NCI-H1105 (cell line): ENCODE measurements at places on chromosomes 13 and 19.

GRCh38 chr13:76129305-76130000 lies 493.3 kb downstream of the LMO7 start:
- DNase-seq = no peak

DNA sequence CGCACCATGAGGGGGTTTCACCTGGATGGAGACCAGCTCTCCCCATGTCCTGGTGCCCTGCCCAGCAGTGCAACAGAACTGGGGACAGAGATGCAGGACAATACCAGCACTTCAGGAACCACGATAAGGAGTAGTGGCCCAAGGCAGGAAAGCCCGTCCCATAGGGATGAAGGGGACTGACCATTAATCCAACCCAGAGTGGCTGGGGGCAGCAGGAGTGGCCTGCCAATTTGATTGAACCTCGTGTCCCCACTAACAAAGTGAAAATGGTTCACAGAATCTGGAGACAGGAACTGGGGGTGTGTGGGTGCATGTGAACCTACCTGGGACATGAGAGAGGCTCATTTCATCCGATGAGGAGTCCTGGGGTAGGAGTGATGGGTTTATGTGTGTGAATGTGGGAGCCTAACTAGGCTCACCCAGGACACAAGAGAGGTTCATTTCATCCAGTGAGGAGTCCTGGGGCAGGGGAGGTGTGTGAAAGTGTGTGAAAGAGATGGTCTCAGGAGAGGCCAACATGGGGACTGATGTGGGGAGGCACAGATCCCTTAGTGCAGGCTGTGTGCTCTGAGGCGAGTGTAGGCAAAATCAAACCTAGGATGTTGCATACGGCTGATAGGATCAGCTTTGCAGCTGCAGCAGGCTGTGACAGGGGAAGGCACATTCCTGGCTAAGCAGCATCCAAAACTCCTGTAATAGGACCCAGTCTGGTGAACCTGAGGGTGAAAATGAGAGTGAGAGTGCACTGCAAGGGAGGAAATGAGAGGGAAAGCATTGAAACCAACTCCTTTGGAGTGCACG lies 98.2 kb downstream of the ZNF429 start:
- DNase-seq = no peak

DNA sequence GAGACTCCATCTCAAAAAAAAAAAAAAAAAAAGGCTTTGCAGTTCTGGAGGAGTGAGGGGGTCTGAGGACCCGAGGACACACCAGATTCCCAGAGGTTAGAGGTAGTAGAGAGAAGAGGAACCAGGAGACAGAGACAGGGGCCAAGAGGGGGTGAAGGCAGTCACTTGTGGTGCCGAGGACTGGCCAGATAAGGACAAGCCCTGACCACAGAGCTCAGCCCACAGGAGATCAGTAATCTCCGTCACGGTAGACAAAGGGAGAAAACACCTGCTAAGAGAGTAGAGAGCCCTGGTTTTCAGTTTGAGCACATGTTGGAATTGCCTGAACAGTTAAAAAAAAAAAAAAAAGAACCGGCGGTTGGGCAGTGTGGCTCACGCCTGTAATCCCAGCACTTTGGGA lies 1.7 kb upstream of the PRAM1 start:
- DNase-seq = no peak

DNA sequence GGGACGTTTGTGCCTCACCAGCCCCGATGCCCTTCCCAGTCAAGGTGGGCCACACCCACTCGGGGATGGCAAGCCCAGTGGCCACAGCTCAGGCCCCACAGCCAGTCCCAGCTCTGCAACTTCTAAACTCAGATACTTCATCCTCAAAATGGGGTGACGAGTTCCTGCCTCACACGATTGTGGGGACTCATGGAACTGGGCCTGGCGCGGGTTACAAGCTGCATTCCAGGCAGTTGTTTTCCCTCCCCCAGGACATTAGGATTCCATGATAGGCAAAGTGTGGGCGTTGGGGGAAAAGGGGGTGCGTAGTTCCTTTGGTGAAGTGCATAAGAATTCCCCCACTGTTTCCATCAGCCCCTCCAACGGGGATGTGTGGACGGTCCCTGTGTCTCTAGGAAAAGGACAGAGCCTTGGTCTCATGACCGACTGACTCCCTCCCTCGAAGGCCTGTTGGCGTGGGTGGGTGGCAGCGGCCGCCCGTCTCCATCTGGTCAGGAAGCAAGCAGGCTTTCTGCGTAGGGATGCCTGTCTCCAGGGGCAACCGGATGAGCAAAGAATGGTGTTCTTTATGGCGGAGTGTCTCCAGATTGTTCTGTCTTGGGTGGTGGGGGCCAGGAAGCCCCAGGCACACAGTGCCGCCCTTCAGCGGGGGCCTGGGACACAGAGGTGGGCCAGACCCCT lies 21.1 kb upstream of the NPAS1 start:
- DNase-seq = no peak

DNA sequence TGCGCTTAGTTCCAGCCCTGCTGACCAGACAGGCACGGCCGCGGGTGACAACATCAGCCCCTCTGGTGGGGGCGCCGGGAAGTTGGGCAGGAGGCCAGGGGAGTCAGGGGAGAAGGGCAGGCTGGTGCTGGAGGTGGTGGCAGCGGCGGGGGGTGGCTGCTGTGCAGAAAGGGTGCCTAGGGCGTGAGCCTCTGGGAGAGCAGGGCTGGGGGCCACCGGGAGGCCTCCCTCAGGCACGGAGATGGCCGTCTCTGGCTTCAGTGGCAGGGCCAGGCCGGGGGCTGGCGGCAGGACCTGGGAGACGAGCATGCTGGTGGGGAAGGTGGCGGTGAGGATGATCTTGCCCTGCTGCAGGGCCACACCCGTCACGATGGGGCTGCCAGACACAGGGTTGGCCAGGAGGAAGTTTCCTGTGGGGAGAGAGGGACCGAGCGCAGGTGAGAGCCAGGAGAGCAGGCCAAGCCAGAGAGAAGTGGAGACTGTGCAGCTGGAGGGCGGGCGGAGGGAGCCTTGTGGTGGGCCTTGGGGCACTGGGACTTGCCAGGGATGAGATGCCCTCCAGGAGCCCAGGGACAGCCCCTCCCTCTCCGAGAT lies 3.3 kb downstream of the SIX5 start:
- no peak for DNase-seq

DNA sequence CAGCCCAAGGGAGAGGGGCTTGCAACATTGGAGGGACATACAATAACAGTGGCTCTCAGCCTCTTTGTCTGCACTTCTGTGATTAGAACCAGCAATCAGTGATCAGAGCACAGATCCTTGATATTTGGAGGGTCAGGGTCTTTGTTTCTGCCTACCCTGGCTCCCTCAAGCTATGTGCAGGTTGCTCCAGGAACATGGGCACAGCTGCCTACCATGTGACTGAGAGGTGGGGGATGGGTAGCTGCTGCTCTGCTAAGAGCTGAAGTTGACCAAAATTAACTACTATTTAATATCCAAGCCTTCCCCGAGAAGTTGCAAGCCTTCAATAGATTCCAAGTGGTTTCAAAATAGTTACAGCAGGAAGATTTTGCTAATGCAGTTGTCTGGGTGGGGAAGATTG lies 202.6 kb downstream of the ZIC5 start:
- DNase-seq = no peak

DNA sequence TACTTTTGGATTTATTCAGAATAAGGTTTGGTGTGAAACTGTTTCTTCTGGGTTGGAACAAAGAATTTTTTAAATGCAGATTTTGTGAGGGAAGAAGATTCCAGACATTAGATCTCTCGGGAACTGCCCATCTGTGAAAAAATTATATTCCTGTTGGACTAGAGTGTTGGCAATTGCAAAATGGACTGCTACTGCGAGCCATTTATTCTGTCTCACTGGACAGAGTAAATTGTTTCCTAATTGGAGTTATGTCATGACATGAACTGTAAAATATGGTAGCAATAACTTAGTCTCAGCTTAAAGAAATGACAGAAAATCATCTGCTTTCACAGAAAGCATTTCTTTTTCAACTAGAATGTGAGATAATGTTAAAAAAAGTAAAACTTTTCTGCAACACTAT lies 86.0 kb upstream of the MYCBP2 start:
- DNase-seq = no peak

- DNase-seq = no peak
These were observed 29.6 kb upstream of the DOCK9 start for GRCh38 chr13:99007414-99007986.

DNA sequence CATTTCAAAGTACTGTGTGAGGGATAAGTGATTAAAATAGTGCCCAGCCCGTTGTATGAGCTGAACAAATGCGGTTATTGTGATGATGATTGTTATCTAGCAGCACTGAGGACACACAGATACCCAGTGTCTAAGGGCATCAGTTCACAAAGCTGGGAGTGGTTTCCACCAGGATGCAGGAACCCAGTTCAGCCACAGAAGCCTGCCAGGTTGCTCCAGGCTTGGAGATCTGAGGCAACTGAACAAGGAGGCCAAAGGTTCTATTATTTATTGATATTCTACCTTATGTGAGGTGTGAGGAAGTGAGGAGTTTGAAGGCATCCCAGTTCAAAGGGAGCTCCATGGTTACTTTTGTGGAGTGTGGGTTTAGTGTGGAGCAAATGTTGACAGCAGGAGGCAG lies 13.2 kb downstream of the DIAPH3 start:
- no peak for DNase-seq

DNA sequence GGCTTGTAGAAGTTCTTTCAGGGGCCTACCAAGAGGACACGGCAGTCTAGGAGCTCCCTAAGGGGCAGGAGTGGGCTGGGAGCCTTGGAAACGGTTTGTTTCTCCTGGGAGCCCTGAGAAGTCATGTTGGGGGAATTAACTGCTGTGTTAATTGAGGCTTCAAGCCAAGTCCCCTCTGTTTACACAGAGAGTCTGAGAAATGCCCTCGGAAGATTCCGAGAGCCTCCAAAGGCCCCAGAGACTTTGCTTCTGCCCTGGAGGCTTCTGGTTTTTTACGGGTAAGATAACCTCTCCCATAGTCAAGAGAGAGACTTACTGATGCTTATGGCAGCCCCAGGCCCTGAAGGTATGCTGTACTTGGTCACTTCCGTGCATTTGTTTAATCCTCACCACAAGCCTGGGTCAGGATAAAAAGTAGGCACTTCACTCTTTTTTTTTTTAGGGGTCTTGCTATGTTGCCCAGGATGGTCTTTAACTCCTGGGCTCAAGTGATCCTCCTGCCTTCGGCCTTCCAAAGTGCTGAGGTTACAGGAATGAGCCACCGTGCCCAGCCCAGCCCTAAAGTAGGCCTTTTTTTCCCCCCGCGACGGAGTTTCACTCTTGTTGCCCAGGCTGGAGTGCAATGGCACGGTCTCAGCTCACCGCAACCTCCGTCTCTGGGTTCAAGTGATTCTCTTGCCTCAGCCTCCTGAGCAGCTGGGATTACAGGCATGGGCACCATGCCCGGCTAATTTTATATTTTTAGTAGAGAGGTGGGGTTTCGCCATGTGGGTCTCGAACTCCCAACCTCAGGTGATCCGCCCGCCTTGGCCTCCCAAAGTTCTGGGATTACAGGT lies 15.2 kb downstream of the IER2 start:
- DNase-seq = no peak

DNA sequence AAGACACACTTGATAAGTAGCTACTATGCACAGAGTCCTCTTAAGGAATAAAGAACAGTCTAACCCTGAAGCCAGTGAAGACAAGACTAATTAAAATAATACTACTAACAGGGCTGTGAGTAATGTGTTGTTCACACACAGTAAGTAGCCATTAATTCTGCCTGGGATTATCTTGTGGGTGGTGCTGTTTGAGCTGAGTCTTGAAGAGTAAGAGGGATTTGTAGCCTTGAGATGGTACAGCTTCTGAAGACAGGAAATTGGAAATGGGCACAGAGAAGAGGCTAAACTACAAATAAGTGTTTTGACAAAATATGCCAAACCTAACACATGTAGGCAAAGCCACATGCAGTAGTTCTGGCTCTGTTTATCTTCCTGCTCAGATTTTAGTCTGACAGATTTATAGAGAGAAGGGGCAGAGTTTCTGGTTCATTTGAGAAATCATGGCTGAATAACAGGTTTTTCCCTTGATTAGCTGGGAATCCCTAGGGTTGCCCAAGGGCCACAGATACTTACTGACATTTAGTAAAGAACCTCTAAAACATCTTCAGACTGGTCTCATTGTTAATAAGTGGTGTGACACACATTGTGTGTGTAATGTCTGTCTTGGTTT lies 38.0 kb downstream of the ITGBL1 start:
- no peak for DNase-seq

DNA sequence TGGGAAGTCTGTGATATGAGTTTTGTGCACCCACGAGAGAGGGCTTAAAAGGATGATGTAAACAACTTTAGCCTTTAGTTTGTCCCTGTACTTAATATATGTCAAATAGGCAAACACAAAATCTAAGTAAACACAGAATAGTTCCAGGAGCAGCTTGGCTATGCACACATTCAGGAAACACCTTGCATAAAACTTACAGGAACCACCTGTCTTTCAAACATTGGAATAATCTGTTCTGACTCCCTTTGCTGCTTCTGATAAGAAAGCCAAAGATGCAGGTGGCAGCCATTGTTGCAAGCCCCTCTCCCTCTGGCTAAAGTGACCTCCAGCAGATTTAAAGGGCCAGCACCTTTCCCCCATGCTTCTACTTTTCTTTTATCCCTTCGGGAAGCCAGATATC lies 4.7 kb downstream of the EEF1AKMT1 start:
- no peak for DNase-seq

GRCh38 chr19:49374665-49375434 lies 11.2 kb downstream of the DKKL1 start:
- DNase-seq = no peak

- no peak for DNase-seq
These were observed 680.8 kb downstream of the SLITRK1 start for GRCh38 chr13:83201506-83201905.

DNA sequence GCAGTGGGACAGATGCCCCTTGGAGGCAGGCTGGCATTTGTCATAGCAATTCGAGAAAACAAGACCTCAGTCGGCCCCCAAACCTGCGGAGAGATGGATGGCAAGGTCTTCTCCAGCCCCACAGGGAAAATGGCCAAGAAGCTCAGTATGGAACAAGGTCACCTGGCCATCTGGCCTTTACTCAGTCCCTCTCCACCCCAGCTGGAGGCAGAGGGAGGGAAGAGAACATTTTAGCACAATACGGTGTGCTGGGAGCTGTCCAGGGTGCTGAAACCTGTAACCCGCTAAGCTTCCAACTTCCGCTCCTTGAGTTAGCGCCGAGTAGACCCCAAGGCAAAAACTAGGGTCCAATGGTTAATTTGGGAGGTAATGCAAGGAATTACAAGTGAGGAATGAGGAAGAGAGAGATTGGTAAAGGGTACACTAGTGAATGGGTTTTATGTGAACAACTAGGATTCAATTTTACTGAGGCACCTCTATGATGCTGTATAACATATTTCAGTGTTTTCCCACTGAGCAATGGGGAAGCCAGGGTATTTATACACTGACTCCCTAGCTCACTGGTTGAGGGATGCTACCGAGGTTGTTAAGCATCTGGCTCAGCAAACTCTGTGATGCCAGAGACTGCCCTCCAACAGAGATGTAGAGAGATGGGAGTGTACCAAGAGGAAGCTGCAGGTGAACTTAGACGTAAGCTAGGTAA lies 64.3 kb downstream of the CACNA1A start:
- no peak for DNase-seq

DNA sequence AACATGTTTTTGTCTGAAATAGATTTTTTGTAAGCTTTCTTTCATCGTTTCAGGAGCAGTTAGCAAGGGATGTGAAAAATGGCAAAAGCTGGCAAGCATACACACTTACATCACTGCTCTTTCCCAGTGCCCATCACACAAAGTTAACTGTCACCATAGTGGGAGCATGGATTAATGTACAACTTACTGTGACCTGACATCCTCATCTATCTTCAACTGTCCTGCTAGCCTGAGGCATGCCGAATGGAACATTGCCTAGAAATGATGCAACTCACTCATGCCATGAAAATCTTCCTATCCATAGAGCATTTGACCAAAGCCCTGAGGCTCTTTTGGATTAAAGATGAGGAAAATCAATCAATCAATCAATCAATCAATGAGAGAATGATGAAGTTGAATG lies 491.7 kb upstream of the SLC10A2 start:
- no peak for DNase-seq

GRCh38 chr13:74027161-74027779 lies 106.9 kb downstream of the KLF12 start:
- DNase-seq = no peak
